Activated T-cell treated with anti-CD3 and anti-CD28 coated beads for 24 hours (primary cell): ENCODE measurements at places on chromosomes 7 and 10.

GRCh38 chr10:43305876-43306275 is 39.0 kb upstream of the RASGEF1A start:
- DNase-seq = no peak

- no peak for DNase-seq
These were observed 123.2 kb upstream of the CACNA2D1 start for GRCh38 chr7:82566752-82567151.

DNA sequence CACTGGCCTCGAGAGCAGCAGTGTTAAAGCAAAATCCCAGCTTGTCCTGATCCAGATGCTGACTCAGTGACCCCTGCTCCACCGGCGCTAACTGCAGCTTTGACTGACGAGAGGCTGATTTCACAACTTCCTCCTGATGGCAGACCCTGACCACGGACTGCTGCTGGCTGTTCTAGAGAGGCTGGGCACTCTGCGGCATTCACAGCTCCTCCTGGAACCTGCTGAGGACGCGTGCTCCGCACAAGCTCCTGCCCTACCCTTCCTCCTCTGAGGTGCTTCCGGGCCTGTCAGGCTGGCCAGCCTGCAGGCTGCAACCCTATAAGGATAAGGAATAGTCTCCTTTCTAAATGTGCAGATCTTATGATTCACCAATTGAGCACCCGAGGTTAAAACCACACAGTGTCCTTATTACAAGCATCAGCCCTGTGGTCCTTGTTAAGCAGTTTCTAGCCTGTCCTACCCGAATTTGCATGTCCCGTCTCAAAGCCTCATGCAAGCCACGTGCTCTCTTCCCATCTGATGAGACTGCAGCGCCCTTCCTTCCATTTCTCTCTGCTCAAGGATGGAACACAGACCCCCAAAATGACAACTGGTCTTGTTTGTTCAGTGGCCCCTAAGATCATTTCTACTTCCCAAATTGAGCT is 35.5 kb upstream of the NCAPG2 start:
- no peak for DNase-seq

- no peak for DNase-seq
These were observed 175.0 kb downstream of the CFTR start for GRCh38 chr7:117654780-117655179.

GRCh38 chr10:4596951-4597350 is 229.1 kb upstream of the AKR1E2 start:
- no peak for DNase-seq

- no peak for DNase-seq
These were observed 139.1 kb downstream of the XPNPEP1 start for GRCh38 chr10:109784236-109784635.

- no peak for DNase-seq
These were observed 266.8 kb downstream of the CELF2 start for GRCh38 chr10:11284291-11285085.

DNA sequence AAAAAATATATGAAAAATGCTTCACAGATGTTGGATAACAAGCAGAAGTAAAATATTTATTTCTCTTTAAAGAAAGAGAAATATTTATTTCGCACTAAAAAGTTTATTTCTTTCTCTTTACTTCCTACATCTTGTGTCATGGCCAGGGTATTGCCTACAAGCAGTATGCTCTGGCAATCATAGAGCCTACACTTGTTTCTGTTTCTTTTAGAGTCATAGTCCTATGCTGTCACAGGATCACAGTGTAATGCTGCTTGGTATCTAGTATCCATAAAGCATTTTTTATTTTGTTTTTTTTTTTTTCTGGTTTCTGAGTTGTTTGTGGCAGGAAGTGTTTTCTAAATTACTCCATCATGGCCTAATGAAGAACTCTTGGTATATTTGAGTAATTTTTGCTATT is 116.0 kb downstream of the ATRNL1 start:
- DNase-seq = no peak

DNA sequence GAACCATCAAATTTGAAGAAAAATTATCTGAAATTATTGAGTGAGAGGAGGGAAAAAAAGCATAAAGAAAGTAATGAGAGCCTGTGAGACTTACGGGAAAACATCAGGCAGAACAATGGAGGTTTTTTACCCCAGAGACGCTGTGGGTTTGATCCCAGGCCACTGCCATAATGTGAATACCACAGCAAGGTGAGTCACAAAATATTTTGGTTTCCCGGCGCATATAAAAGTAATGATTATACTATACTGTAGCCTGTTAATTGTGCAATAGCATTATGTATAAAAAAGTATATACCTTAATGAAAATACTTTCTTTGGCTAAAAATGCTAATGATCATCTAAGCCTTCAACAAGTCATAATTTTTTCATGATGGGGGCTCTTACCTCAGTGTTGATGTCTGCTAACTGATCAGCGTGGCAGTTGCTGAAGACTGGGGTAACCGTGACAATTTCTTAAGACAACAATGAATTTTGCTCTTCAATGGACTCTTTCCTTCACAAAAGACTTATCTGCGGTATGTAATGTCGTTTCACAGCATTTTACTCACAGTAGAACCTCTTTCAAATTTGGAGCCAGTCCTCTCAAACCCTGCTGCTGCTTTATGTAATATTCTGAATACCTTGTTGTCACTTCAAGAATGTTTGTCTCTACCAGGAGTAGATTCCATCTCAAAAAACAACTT is 97.0 kb upstream of the FAM20C start:
- DNase-seq = no peak

DNA sequence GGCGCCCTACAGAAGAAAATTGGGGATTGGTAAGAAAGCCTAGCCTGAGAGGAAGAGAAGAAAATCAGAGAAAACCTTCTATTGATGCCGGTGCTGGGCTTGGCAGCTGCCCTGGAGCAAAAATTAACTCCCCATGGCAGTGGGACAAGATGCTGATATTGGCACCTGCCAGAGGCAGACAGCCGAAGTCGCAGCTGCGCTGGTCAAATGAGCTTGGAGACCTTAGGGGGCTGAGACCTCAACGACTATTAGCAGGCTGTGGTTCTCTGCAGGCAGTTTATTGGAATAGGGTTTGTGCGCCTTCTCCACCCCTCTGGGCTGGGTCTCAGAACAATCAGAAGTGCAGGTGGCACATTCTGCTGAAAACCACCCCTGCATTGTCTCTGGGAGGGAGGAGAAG is 213.7 kb downstream of the GFRA1 start:
- no peak for DNase-seq

GRCh38 chr7:139004321-139005090 is 23.3 kb upstream of the KIAA1549 start:
- no peak for DNase-seq

GRCh38 chr10:102935939-102936605 is 18.0 kb downstream of the CNNM2 start:
- peak; percentile 20 for DNase-seq

DNA sequence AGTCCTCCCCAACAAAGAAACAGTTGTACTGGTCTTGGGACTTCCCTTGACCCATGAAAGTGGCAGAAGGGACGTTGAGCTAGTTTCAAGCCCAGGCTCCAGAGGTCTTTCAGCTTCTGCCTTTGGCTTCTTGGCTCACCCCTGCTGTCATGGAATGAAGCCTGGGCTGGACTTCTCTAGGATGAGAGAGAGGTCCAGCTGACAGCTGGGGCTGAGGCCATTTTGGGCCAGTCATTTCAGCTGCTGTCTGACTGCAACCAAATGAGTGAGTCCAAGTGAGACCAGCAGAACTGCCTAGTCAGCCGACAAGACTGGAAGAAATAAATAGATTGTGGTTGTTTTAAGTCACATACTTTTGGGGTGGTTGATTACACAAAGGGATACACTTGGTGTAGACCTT is 76.6 kb downstream of the TMEM178B start:
- DNase-seq = no peak

- no peak for DNase-seq
These were observed 409.3 kb downstream of the RPS24 start for GRCh38 chr10:78442836-78443550.

- no peak for DNase-seq
These were observed 1.2 kb downstream of the IGFBP1 start for GRCh38 chr7:45889367-45890067.

- DNase-seq = peak; percentile 81
These were observed 67.5 kb downstream of the ATXN7L1 start for GRCh38 chr7:105808703-105809590.

GRCh38 chr7:13165854-13166253 is 478.4 kb downstream of the ARL4A start:
- DNase-seq = no peak

GRCh38 chr7:92527300-92528187 is 776 bp downstream of the PEX1 start:
- peak; percentile 41 for DNase-seq
